Stimulated activated CD4-positive, alpha-beta T cell treated with anti-CD3 and anti-CD28 coated beads, Interleukin-1b, Interleukin-23, amount 100 ng/mL, for 24 hours (primary cell): ENCODE measurements at places on chromosomes 1 and 21.
A peak's percentile ranks its signal among the peaks of the same experiment; 100 is the strongest.

GRCh38 chr21:28991861-28992525 is 684 bp downstream of the LTN1 start:
- DNase-seq, result no peak

DNA sequence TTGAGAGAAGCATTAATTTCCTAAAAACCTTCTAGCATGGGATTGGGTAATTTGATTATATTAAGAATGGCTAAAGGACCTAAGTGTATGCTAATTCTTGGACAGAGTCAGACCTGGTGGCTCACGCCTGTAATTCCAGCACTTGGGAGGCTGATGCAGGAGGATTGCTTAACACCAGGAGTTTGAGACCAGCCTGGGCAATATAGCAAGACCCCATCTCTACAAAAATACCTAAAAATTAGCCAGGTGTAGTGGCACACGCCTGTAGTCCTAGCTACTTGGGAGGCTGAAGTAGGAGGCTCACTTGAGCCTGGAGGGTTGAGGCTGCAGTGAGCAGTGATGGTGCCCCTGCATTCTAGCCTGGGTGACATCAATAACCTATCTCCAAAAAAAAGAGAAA is 45.9 kb upstream of the BMP8A start:
- DNase-seq, result no peak

DNA sequence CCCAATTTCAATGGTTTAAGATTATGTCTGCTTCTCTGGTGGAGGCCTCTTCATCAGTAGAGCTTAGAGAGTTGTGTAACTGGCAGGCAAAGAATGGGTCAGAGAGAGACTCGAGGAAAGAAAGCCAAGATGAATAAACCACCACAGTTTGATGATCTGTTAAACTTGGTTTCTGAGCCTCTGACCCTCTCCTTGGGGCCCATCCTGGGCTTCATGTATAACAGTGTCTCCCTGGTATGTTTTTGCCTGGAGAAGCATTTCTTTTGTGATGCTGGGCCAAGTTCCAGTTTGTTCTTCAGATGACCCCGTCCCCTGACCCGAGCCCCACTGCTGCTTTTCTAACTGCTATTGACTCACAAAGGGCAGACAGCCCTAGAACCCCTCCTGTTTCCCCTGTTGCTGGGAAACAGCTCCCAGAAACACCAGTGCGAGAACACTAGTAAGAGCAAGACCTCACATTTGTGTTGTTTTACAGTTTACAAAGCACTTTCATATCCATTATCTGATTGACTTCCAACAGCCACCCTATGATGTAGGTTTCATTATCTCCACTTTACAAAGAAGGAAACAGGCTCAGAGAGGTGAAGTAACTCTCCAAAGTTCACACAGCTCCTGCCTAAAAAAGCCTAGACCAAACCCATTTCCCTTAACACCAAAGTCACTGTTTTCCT is 9.0 kb downstream of the CD2 start:
- DNase-seq, result no peak

DNA sequence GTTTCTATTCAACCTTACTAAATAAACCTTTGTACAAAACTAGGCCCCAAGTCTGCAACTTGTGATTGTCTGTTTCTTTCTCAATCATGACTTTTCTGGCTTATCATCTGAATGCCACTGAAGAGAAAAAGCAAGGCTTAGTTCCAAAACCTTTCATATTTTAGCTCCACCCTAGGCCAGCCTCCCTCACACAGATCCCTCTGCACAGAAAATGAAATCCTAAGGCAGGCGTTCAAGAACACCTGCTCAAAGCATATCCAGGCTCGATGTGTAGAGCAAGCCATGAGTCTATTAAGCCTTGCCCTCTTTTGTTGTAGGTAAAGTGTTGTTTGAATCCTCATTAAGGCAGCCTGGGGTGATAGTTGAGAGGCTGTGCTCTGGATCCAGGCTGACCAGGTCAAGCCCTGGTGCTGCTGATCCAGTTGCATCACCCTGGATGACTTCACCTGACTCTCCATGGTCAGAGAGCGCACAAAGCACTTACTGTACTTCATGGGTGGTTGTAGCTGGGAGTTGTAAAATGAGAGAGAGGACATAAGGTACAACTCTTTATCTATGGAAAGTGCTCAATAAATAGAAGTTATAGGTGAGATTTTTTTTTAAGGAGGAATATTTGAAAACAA is 39.0 kb downstream of the FYB2 start:
- DNase-seq, result no peak

- DNase-seq, result peak; percentile 40
These were observed 17.2 kb downstream of the SPOCD1 start for GRCh38 chr1:31798433-31799195.

- no peak for DNase-seq
These were observed 387.8 kb downstream of the OMA1 start for GRCh38 chr1:58158506-58159433.

DNA sequence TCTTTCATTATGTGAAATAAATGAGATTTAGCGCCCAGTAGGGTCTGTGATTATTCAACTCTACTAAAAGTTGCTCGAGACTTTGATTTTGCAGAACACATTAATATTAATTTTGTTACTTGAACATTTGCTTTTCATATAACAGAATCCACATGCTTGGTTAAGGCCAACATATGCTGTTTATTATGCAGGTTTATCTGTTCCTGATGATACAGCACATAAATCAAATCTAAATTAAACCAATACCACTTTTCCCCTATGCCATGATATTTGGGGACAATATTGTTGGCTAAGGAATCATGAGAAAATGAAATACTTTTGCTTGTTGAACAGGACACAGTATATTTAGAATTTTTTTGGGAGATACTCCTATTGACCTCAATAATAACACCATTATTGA is 291.1 kb downstream of the USP25 start:
- no peak for DNase-seq

DNA sequence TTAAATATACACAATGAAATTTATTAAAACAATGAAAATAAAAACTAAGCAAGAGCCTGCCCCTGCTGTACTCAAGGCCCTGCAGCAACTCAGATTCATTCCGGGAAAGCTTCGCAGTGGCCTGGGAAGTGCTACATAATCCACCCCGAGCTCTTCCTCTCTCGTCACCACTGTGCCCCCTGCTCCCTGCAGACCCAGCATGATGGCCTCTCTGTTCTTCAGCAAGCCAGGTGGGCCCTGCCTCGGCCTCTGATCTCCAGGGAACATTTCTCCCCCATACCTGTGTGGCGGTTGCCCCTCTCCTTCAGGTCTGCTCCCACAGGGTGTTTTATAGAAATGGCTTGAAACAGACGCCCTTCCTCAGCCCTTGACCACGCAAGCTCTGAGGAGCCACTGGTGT is 10.6 kb downstream of the RNF187 start:
- no peak for DNase-seq

DNA sequence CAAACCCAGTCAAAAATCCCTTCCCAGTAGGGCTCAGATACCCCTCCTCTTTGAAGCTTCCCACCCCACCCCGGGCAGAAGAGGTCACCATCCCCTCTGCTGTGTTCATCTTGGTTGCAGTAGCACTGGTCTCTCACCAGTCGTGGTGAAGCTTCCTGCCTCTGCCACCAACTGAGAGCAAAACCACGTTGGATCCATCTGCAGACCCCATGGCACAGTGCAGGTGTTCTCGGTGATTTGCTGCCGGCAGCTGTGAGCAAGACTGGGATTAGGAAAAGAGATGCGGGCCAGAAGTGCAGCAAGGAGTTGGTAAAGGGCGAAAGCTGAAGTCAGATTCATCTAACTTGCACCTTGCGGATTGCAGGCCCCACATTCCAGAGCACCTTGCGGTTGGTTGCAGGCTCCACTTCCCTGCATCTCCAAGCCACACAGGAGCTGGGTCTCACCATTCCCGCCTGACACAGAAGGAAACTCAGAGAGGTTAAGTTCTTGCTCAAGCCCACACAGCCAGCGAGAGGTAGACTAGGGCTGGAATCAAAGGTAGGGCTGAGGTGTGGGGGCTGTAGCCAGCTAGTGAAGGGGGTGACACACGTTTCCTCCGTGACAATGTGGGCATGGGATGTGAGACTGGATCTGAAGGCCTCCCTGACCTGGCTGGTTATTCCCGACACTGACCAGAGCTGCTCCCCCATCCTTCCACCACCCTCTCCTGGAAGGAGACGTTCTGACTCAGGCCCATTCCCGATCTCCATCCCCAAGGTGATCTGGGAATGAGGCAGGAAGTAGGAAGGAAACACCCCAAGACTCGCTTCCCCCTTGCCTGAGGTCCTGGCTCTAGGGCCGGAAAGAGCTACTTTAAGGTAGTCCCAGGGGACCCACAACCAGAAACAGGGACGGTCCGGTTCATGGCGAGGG is 3.3 kb upstream of the FAM110D start:
- DNase-seq, result no peak

- no peak for DNase-seq
These were observed 47.5 kb upstream of the PWP2 start for GRCh38 chr21:44059710-44060109.

- no peak for DNase-seq
These were observed 35.3 kb downstream of the BEND5 start for GRCh38 chr1:48741380-48741779.

DNA sequence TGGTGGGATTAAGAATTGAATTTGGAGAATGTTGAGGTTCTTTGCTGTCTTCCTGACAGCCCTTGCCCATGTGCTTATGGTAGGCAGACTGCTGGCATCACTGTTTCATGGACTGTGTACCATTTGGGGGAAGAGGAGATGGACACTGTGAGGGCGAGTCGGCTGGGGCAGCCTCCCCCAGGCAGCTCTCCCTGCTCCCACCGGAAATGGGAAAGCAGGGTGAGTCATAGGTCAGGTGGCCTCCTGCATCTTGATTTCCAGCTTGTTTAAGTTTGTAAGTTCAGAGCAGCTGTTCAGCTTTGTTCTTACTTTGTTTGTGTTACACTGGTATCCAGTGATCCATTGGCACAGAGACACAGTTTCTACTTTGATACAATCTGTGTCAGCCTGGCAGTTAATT is 87.2 kb upstream of the CNIH3 start:
- DNase-seq, result no peak

DNA sequence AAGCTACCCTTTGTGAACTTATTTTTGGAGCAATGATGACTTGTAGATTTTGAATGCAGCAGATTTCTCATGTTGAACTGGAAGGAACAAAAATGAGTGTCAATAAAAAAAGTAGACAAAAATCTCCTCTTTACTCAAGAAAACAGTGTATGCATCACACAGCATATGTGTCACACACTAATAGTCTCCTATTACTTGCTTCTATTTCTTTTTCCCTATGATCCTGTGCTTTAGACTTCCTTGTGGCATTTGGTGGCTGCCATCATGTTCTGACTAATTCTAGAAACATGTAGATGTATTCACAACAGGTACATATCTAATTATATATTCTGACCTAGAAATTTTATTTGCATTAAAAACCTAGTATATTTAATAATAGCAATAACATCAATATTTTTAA is 14.3 kb downstream of the RC3H1 start:
- no peak for DNase-seq

DNA sequence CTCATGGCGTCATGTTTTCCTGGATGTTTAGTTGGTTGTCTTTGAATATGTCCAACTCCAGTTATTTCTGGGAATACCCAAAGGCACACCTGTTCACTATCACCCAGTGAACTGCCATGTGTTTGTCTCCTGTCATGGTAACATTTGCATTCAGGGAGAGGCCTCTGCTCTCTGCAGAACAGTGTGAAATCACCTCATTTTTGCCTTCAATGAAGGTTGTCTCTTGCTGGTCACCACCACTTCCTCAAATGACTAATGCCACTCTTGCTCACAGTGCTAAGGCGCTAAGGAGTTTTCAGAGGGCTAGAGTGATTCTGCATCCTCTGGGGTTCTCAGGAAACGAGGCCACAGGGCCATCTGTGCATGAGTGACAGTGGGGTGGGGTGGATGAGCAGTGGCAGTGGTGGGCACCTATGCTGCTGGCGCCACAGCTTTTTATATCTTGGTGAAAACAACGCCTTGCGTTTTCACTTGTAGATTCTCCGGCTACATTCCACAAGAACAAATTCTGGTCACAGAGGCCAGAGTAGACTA is 60.0 kb upstream of the ATP5PO start:
- no peak for DNase-seq

DNA sequence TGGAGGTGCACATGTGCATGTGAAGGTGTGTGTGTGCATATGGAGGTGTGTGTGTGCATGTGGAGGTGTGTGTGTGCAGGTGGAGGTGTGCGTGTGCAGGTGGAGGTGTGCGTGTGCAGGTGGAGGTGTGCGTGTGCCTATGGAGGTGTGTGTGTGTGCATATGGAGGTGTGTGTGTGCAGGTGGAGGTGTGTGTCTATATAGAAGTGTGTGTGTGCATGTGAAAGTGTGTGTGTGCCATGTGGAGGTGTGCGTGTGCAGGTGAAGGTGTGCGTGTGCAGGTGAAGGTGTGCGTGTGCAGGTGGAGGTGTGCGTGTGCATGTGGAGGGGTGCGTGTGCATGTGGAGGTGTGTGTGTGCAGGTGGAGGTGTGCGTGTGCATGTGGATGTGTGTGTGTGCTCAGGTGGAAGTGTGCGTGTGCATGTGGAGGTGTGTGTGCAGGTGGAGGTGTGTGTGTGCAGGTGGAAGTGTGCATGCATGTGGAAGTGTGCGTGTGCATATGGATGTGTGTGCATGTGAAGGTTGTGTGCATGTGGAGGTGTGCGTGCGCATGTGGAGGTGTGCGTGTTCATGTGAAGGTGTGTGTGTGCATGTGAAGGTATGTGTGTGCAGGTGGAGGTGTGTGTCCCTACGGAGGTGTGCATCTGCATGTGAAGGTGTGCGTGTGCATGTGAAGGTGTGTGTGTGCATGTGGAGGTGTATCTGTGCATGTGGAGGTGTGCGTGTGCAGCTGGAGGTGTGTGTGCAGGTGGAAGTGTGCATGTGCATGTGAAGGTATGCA is 13.5 kb downstream of the C1orf74 start:
- DNase-seq, result no peak

GRCh38 chr21:34351786-34352241 is 12.0 kb upstream of the KCNE2 start:
- DNase-seq, result no peak
